ENCODE measurements at places on chromosomes 1 and 21.

DNA sequence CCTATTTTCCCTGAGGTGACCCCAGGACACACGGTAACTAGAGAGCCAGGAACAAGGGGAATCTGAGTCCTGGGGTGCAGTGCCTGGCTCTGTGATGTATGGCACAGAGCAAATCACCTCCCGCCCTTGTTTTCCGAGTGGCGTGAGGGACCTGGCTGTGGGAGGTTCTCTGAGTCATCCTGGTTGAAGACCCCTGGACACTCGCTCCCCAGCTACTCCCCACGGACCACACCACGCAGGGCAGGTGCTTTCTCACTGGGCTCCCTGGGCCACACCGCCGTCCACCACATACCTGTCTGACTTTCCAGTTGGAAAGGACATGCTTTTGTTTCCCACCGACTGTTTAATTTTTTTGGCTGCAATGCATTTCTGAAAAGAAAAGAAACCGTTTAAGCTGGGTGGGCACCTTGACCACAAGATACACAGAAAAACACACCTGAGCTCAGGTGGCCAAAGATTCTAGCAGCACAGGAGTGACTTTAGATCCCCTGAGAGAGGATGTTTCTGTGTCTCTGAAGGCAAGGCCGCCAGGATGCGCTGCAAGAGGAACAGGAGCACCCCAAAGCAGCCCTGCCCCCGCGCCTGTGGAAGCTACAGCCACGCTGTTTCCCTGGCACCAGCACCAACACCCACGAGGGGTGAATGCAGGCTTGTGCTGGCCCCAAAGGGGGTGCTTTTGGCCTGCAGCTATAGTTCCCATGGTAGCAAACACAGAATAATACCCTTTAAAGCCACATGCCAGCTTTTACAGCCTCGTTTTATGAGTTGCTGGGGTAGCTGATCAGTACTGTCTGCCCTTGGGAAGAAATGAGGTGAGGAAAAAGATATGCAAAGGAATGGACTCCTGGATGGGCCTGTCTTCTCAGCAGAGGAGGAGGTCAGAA, 8.1 kb upstream of the SRM start:
- no peak for DNase-seq

GRCh38 chr1:227260433-227260832, 57.9 kb downstream of the CDC42BPA start:
- DNase-seq: no peak

GRCh38 chr1:163069142-163069541, at the start of gene RGS4:
Gene RGS4 (plus strand): TSS chr1:163069361. CDS start chr1:163069485, 124 bp downstream.
- no peak for DNase-seq

DNA sequence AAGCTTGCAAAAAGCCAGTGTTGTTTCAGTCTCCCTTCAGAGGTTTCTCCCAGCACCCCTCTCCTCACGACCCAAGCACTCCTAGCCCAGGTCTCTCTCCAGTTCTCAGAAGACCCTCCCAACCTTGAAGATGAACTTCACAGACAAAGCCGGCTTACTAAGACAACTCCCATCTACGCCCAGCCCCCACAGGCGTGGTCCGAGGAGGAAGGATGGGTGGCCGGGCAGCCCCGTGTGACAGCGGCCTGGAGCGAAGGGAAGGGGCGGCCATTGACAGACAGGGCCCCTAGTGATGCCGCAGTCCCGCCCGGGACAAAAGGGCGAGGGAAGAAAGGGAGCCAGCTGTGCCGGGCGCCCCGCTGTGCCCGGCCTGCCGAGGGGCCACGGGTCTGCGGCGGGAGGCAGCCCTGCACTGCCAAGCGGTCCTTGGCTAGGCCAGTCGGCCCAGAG, 6.9 kb downstream of the PAX7 start:
- no peak for DNase-seq

- no peak for DNase-seq
These were observed 41.9 kb downstream of the CHML start for GRCh38 chr1:241598249-241598648.

- DNase-seq: no peak
These were observed 96.3 kb upstream of the KLHDC7A start for GRCh38 chr1:18384471-18384870.

GRCh38 chr1:8878448-8878697, at the start of gene ENO1:
Gene ENO1 (minus strand): TSS chr1:8878686. CDS start chr1:8874908, 3,778 bp downstream.
- DNase-seq: no peak

All from CD4-positive, alpha-beta T cell treated with Interleukin-21 for 1 hour (primary cell).